ENCODE measurements at places on chromosomes 1 and 21.

DNA sequence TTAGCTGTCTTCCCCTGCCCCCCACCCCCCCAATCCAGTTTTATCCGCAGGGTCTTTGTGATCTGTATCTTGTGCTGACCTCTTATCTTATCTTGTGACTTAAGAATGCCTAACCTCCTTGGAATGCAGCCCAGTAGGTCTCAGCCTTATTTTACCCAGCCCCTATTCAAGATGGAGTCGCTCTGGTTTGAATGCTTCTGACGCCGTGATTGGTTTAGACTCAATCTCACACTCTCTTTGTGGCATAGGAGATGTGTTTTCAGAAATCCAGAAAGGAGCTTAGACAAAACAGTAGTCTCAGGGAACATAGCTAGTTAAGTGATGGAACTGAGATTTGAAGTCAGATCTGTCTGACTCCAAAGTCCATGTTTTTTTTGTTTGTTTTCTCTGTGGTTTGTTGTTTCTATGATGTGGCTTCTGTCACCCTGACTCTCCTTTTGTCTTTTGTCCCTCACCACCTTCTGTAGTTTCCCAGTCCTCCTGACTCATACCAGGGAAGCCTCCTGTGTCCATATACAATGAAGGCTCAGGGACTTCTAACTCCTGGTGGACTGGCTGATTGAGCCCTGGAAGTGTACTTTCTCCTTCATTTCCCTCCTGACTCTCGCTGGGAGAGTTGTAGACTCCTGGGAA is 18.1 kb upstream of the USP24 start:
- DNase-seq = no peak

DNA sequence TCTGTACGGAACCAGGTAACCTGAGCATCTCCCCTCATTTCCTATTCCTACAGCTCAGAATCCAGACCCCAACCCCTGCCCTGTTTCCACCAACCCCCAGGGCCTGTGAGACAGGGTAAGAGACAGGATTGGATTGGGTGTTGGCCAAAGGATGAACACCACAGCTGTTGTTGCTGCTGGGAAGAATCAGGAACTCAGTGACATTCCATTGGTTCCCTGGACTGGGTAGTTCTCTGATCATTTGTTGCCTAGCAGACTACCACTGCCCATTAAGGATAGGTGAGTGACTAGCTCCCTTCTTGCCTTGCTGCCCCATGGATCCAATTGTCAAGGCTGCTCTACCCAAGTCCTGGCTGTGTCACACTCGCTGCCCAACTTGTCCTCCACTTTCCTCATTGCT is 10.0 kb downstream of the NCSTN start:
- DNase-seq = no peak

DNA sequence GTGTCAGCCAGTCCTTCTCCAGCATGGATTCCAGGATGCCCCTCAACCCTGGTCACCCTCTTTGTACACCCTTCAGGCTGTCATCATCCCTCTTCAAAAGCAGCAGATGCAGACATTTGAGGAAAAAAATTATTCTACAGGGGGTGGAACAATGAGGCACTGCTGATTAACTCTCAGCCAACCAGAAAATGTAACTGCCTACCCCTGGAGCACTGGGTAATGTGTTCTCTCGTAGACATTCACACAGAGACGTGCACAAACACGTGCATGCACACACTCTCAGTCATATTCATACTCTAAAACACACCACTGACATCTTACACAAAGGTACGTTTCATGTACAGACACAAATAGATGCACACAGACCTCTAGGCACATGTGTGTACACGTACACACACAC is 175.4 kb downstream of the TRABD2B start:
- no peak for DNase-seq

DNA sequence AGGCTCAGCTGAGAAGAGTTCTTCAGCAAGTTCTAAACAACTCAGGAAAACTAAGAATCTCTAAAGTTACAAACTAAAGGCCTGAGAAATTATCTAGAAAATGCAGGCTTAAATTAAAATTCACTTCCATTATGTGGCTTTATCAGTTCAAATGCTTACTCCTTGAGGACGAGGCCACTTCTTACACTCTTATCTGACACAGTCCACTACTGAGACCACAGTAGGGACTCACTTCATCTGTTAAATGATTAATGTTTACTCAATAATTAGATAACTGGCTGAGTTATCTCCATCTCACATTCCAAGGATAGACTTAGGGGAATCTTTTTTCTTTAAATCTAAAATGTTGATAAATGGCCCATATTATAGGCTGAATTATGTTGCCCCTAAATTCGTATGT is 1.6 kb downstream of the C1orf141 start:
- no peak for DNase-seq

DNA sequence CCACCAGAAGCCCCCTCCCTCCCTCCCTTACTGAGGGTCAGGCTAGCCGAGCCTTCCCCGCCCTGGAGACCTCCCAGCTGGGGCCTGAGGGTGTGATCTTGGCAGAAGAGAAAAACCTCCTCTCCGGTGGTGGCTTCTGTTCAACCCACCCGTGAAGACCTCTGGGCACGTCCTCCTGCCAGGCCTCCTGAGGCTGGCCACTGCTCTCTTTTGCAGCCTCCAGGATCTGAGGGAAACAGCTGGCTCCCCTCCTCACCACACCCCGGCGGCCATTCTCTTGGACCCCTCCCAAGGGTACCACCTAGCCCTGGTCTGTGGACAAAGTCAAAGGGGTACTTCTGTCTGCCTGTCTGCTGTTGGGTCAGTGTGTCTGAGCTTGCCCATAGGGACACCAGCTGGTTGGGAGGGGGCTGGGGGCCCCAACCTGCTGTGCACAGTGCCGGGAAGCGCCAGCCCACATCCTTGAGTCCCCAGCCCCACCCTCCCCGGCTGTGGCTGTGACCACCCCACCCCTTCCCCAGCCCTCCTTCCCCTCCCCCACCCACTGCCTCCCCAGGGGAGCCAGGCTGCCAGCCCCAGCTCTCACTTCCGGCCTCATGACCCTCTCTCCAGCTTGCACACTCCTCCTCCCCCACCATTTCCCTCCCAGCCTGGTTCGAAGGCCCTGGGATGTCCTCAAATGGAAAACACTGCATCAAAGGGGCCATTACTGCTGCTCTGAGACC is 48.1 kb downstream of the AHDC1 start:
- no peak for DNase-seq

- no peak for DNase-seq
Observed at GRCh38 chr1:67834246-67834877, 1.1 kb upstream of the GNG12 start.

DNA sequence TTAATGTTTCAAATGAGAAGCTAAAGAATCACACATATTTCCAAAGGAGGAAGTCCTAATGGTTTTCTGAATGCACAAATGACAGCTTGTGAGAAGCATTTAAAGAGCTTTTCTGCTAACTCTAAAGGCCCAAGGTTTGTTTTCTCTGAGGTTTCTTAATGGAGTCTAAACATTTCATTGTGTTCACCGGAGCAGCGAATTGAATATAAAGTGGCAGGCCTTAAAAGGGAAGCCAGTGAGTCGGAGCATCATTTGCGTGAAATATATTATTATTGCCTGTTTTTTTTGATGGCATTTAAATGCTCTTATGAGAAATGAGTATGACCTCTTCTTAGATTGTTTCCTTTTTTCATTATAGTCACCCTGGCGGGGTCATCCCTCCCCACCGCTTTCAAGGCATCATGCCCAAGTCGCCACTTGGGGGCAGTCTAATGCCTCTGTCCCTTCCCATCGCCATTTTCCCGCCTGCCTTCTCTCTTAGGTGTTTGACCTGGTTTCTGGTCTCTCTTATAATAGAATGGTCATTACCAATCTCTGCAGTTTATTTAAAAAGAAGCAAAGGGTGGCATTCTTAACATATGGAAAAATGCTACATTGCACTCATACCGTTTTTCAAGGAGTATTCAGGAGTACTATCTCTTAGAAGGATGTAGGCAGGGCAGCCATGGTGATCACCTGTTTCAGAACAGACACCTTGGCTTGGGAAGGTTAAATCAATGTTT is 25.3 kb upstream of the OVAAL start:
- peak; percentile 67 for DNase-seq

GRCh38 chr1:192115000-192115399 is 43.3 kb upstream of the RGS18 start:
- no peak for DNase-seq

DNA sequence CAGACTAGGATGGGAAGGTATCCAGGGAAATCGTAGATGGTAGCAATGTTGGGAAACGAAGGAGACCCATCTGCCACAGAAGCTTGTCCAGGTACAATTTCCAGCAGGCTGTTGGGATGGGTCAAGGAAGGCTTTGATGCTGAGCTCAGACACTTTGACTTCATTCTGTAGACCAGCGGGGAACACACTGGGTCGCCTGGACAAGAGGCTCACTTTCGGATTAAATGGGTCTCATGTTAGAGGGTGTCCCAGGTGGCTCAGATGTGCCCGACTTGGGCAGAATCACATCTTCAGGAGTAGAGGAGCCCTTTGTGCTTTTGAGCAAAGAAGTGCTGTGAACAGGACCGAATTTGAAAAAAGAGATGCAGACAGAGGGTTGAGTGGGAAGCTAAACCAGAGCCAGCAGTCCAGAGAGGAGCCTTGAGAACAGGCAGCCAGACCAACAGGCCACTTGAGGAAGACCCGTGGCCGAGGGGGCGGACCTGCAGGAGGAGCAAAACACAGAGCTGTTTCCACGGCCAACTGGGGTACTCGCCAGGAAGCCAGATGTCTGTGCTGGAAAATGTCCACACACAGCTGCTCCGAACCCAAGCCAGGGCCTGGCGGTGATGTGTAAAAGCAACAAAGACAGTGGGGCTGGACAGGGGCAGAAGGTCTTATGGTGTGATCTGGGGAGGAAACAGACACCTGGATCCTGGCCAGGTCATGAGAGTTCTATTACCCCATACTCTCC is 146.9 kb downstream of the AJAP1 start:
- no peak for DNase-seq

DNA sequence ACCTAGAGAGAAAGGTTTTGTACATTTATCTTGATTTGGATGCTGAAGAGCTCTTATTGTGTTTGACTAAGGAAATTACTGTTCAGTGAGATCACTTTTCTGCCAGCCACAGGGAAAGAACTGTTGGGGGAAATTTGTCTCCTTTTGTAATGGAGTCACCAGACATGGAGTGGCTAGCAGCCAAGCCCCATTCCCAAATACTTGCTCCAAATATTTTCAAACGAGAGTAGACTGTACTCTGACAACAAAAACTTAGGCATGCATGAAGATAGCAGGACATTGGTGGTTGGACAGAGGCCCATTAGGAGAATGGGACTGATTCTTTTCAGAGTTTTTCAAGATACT is 21.1 kb downstream of the IPO9 start:
- DNase-seq = no peak

- no peak for DNase-seq
Observed at GRCh38 chr1:5390504-5390903, 601.7 kb downstream of the NPHP4 start.

- DNase-seq = no peak
Observed at GRCh38 chr1:45979074-45979777, 153.2 kb downstream of the PIK3R3 start.

DNA sequence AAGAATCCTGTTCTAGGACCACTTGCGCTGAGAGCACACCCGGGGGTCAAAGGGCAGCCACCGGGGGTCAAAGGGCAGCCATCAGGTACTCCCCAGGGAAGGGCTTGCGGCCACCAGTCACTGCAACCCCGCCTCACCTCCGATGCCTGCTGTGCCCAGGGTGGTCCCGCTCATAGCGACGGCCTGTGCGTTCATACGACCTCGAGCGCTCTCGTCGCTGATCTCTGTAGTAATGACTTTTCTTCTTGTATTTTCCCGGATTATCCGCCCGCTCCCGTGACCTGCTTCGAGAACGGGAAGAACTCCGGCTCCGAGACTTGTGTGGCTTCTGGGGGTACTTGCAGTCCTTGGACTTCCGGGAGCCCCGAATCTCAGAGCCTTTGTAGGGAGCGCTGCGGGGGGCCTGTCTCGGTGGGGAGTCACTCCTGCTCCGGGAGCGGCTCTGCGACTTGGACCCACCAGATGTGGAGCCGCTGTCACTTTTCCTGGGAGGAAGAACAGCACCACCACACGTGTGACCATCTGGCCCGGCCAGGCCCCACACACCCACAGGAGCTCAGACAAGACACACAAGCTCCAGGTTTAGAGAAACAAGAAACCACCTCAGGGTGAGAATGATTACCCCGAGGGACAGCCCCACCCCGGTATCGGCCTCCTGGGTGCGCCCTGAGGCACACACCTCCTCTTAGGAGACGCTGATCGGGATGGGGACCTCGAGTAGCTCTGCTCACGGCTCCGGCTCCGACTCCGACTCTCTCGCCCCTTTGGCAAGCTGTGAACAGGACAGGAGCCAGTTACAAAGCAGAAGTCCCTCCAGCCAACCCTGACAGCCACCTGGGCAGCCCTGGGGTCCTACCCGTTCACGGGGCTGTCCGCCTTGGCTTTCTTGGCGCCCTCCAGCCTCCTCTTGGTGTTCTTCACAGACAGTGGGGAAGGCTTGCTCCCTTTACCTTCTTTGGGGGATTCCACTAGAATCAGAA is 11.7 kb downstream of the CCNL2 start:
- no peak for DNase-seq

- DNase-seq = no peak
Observed at GRCh38 chr1:236848274-236848923, 53.3 kb downstream of the MTR start.

DNA sequence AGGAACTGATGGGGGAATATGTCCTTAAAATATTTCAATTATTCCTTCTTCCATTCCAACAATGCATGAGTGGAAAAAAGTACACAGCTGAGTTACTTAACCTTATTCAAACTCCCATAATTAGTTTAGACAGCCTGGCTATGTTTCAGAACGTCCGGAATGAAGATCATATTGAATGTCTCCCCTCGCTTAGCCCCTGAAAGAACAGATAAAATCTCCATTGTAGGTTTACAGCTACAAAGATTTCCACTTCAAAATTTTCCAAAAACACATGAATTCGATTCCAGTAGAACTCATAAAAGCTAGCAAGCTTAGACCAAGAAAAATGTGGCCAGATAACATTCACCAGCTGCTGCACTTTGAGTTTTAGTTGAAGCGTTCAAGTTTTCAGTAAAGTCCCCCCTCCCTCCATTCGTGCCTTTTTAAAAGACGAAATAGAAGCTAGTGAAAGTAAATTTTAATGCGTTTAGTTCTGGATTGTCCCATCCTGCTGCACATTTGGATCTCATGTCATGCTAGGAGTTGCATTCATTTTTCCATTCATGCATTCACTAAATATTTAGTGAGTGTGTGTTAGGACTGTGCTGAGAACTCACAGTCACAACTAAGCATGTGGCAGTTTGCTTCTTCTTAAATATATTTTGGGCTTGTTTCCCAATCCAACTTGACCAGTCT is 29.4 kb upstream of the SSX2IP start:
- DNase-seq = no peak

GRCh38 chr1:54580856-54581550 is 33.0 kb downstream of the ACOT11 start:
- no peak for DNase-seq

GRCh38 chr21:41823166-41823565 is 56.0 kb downstream of the PRDM15 start:
- no peak for DNase-seq

DNA sequence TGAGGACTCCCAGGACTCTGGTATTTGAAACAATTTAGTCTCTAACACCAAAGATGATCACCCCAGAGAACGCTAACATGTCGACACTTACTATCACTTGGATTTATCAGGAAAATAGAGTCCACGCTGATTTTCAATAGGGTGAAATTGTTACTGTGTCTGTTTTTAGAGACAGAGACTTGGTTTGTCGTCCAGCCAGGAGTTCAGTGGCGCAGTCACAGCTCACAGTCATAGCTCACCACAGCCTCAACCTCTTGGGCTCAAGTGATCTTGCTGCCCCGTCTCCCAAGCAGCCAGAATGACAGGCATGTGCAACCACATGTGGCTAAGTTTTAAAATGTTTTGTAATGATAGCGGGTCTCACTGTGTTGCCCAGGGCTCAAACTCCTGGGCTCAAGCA is 5.3 kb downstream of the SSU72 start:
- DNase-seq = no peak
